ENCODE measurements at places on chromosomes 5 and 9.
A peak's percentile ranks its signal among the peaks of the same experiment; 100 is the strongest.

DNA sequence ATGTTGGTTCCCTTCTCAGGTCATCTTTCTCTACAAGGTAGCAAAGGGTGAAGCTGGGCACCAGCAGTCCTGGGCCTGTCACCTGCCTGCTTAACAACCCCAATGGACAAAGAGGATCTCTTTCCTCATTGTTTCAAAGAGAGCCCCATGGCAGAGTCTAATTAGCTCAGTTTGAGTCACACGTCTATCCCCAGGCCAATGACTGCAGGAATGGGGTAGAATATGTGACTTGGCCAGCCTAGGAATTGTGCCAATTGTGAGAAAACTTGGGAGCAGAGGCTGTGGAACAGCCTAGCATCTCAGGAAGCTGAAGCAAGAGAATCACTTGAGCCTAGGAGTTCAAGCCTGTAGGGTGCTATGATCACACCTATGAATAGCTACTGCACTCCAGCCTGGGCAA is 3.6 kb upstream of the RAPGEF1 start:
- no peak for DNase-seq

DNA sequence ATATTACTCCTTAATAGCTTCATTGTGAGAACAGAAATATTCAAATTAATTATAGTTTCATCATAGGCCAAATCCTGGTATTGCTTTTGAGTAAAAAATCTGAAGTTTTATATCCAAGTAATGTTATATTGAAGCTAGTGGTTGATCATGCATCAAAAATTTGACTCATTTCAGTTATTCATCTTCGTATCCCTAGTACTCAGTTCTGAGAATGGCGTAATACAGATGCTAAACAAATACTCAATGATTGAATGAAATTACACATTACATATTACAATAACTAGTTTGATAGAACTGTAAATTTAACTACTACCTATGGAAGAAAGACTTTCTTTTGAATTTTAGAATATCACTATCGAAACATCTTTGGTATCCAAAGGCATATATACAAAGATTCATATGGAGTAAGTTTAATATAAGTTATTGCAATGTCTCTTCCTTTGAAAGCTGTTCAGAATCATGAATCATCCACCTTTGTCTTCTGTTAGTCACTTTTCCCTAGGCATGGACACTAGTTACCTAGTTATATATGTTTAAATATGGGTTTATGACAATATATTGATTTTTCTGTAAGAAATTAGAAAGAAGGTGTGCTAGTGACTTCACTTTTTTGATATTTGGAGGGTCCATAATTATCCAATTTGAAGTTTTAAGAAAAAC is 5.0 kb upstream of the ZNF462 start:
- no peak for DNase-seq

GRCh38 chr9:125343518-125344275 is 82.1 kb downstream of the GAPVD1 start:
- no peak for DNase-seq

- no peak for DNase-seq
Measured at GRCh38 chr9:77987880-77988525, 43.6 kb downstream of the GNAQ start.

GRCh38 chr5:62326302-62326701 is 20.3 kb downstream of the KIF2A start:
- no peak for DNase-seq

DNA sequence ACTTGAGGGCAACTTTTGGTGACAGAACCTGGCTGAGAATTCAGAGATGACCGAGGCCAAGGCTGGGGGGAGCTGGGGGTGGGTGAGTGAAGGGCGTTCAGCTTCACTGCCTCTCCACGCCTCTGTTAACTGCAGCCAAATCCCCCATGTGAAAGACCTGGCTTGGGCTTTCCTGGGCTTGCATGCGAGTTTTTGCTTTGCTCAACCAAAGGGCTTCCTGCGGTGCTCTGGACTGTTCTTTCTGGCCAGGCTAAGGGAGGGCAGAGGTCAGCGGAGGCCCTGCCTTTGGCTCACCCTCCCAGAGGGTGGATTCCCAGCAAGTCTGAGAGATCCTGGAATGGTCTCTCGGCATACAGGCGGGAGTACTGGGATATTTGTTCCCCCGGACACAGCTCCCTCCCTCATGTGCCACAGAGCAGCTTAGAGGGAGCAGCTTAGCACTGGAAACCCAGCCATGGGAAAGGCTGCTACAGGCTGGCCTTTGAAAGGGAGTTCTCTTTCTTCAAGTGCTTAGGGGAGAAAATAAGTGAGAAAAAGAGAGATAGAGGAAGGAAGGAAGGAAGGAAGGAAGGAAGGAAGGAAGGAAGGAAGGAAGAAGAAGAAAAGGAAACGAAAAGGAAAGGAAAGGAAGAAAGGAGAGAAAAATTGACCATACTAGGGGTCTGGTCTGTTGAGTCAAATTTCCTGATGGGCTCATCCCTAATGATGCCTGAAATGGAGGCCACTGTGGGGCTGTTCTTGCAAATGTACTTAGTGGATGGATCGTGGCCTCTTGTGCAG is 158.8 kb downstream of the FGF18 start:
- DNase-seq, result no peak

GRCh38 chr9:89746385-89747116 is 141.7 kb downstream of the GADD45G start:
- no peak for DNase-seq

GRCh38 chr5:168964182-168964581 is 336.8 kb downstream of the SLIT3 start:
- DNase-seq, result no peak

GRCh38 chr5:43294226-43294625 is 19.0 kb downstream of the HMGCS1 start:
- no peak for DNase-seq

DNA sequence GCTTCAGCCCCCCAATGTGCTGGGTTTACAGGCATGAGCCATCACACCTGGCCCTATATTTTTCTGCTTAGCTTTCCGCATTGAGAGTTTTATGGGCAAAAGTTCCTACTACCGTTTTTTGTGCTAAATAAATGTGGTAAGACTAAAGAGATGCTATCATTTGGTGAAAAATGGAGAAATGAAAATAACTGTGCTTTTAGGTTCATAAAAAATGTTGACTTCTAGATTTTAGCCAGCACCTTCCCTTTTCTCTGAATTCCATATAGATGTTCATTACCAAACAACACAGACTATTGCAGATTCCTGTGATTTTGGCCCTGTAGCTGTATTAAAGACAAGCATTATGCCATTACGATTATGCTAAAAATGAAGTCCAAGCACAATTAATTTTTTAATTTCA is 72.0 kb upstream of the CTSL start:
- no peak for DNase-seq

- DNase-seq, result no peak
Measured at GRCh38 chr5:110414360-110414759, 312.1 kb downstream of the TMEM232 start.

DNA sequence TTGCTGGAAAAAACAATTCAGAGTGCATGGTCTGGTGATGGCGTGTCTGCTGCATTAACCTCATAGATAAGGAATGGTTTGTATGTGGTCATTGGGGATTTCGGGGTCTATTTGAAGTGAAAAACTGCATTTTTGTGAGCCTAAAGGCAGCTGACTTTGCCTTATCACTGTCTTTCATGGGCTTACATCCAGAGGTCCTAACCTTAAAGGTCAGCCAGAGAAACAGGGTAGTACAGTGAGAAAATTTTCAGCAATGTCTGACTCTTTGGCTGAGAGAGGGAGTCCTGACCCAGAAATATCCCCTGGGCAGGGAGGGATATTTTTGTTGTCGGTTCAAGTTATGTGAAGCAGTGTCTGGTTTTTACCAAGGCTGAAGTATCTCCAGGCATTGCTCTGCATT is 5.7 kb downstream of the PCSK5 start:
- DNase-seq, result no peak

DNA sequence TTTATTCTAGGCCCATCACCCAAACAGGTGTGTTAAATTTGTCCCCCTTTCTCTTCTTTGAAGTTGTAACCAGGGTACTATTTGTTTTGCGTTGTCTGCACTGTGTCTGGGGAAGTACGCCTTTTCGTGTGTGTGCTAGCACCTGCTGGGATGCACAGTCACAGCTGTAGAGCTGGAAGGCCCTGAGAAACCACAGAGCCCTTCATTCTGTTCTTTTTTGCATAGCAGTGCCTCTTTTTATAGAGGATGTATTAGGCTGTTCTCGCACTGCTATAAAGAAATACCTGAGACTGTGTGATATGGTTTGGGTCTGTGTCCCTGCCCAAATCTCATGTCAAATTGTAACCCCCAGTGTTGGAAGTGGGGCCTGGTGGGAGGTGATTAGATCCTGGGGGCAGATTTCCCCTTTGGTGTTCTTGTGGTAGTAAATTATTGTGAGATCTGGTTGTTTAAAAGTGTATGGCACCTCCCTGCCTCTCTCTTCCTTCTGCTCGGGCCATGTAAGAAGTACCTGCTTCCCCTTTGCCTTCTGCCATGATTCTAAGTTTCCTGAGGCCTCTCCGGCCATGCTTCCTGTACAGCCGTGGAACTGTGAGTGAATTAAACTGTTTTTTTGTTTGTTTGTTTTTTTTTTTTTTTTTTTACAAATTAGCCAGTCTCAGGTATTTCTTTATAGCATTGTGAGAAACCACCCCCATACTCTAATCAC is 14.0 kb downstream of the SEC61B start:
- DNase-seq, result no peak

GRCh38 chr5:134005417-134006061 is 764 bp upstream of the VDAC1 start:
- peak; percentile 18 for DNase-seq
